Activated T-cell treated with anti-CD3 and anti-CD28 coated beads, Interleukin-2, amount 50 U/mL, for 1 hour (primary cell): ENCODE measurements at places on chromosomes 3 and 15.

DNA sequence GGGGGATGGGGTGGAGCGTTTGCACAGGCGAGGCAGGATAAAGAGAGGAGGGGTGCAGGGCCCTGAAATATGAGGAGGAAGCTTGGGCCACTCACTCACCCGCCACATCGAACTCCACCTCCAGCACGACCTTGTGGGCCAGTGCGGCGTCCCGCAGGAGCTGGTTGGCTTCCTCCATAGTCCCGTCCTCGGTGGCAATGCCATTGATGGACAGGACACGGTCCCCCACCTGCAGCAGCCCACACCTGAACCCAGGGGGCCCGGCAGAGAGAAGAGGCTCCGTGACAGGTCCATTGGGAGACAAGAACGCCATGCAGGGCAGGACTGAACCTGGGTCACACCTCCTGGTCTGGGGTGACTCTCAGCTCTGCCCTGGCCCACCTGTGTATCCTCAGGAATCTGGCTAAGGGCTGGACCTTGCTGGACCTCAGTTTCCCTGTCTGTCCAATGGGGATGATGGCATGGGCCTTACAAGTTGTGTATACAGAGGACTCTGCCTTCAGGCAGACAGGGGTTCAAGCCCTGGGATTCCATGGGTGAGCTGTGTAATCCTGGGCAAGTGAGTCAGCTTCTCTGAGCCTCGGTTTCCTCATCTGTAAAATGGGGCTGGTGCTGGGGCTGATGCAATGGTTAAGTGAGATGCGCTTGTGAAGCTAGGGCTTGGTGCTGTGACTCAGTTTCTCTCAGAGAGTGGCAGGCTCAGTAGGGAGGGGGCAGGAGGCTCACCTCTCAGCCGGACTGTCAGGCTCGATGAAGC is 26.4 kb downstream of the GRIP2 start:
- DNase-seq: no peak

- no peak for DNase-seq
Measured at GRCh38 chr3:112247900-112248299, 46.1 kb downstream of the SLC9C1 start.

DNA sequence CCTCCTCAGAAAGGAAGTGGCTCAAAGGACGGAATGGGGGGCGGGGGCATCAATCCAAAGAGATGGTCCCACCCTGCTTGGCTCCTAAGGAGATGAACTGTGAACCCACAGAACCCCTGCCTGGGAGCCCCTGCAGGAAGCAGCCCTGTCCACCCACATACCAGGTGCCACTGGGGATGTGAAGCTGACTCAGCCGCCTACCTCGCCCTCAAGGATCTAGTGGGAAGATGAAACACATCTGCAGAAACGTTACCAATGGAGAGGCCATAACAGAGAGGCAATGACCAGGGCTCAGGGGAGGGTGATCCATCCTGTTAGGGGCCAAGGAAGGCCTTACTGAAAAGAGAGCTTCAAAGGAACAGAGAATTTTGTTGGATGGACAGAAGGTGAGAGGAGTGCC is 35.1 kb downstream of the EAF1 start:
- DNase-seq: no peak

DNA sequence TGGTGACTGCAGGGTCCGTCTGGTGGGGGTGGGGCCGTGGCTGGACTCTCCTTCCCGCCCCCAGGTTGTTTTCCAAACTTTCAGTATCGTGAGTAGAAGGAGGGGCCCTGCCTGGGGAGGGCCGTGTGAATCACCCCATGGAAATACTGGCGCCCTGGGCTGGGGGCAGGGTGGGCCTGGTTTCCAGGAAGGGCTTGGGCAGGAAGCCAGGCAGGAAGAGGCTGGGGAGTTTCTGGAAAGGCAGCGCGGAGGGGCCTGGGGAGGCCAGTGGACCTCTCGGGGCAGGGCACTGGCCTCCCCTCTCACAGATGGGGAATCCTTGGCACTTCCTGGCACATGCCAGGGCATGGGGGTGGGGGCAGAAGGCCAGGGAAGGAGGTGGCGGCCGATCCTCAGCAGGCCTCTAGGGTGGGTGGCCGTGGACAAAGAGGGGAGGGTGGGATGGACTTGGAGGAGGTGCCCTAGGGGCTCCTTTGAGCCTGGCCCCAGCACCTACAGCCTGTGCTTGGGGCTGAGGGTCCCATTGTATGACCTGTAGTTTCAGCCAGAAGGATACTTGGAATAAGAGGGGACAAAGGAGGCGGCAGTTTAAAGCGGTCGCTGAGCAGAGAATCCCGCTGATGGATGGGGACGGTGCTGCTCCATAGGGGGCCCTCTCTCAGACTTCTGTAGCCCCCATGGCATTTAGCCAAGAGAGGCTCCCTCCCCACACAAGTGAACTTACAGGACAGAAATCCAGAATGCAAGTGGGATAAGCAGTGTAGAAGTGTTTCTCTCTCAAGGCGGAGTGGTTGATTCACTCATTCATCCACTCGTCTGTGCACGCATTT is 56.5 kb upstream of the GATA2 start:
- no peak for DNase-seq

GRCh38 chr15:89805241-89806209 is 9.1 kb downstream of the ANPEP start:
- DNase-seq: no peak

DNA sequence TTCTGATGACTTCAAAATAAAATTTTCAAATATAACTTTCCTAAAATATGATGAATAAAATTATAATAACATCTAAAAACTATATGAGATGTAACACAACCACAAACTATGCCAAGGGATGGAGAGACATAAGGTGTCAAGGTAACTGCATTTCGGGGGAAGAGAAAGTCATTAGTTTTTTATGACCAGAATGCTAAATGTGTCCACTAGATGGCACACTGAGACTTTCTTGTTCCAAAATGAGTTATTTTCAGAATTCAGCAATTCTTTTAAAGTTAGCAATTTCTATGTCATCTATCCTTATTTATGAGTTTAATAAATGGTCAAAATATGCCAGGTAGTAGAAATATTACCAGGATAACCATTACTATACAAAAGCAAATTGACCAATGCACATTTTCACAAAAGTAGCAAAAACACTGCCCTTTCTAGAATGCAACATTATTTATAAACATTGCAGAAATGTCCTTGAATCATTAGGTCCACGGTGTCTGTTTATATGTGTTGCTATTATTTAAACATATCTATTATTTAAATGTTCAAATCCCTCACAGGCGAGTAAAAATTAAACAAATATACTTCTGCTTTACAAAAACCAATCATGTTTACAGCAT is 374.2 kb downstream of the PLCL2 start:
- DNase-seq: no peak

DNA sequence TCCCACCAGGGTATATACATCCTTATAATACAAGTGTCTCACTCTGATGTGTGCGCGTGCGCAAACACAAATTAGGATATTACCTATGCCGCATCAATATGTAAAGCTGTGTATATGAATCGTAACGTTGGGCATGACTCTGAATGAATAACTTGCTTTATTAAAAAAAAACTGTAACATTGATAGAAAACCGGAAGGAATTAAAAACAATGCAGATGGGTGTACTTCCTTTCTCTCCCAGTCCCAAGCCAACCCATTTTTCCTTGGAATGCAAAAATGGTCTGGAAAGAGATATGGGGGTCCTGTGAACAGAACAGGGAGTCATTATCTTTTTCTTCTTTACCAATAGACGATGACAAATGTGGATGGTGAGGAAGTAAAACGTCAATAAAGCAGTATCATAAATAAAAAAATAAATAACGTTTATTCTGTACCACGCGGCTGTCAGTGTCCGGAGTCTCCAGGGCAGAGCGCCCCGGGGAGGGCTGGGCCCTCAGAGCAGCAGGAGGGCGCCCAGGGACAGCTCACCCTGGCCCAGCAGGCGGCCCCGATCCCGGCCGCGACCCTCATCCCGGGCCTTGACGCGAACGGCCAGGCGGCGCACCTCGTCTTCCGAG is 1.6 kb downstream of the C2CD4B start:
- no peak for DNase-seq

- DNase-seq: no peak
Measured at GRCh38 chr3:112314649-112315048, 18.3 kb upstream of the CD200 start.

GRCh38 chr3:81462921-81463320 is 298.5 kb downstream of the GBE1 start:
- no peak for DNase-seq

GRCh38 chr3:132513057-132513456 is 84.0 kb upstream of the ACKR4 start:
- no peak for DNase-seq

DNA sequence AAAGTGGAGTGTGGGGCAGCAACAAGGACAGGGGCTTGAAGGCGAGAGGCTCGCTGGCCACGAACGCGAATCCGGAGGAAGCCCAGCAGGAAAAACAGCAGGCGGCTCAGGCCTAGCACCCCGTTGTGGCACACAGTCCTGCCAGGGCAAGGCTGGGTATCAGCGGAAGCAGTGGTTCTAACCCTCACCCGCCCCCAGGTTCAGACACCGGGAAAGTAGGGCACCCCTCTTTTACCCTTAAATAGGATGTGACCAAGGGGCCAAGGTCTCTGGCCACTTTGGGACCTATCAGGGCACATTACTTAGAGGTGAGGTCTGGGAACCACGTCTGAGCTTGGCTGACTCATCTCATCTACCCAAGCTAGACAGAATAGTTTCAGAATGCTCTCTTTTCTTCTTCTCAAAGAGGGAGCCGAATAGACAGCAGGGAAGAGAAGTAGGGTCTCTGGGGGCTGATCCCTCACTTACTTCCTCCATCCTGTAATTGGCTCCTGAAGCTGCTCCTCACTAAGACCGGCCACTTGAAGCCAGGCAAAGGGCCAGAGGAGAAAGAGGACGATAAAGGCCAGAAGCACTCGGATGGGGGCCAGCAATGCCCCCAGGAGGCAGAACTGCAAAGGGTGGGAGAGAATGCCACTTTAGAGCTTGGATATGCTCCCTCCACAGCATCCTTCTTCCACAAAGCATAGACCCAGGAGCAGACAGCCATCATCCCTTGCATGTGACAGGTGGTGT is 1.7 kb downstream of the LPCAT4 start:
- no peak for DNase-seq

DNA sequence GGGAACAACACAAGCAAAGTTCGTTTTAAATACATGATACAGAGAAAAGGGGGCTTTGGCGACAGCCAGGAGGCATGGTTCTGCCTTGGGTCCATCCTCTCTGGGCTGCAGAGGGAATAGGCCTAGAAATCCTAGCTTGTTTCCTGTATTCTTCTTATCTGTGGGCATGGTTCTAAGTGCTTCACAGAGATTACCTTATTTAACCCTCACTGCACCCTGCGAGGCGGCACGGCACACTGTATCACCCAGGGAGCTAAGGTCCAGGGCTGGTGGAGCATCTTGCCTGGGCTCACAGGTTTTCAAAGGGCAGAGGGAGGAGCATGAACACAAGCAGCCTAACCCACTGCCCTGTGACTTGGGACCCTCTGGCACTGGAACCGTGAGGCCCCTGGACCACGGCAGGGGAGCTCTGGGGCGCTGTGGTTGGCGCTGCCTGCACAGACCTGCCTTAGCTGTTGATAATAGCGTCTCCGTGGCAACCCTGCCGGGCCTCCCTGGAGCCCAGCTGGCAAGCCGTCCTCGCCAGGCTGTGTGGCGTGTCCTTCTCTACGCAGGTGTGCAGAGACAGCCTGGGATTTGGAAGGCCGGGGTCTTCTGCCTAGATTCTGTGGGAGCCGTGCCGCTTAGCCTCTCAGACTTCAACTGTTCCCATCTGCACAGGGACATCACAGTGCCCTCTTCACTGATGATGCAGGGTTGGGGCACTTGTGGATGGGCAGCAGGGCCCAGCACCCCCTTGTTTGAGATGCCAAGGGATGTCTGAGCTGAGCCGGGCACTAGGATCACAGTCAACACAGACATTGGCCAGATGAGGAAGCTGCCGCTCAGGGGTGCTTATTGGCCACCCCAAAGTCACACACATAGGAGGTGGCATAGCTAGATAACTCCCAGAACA is 154.6 kb upstream of the TLE3 start:
- no peak for DNase-seq
